ENCODE measurements at places on chromosomes 7 and 10. TPM values are rescaled to one million over a fixed set of nuclear protein-coding genes. Genes with fewer than 3 reads are reported as not detected.

Gene EEPD1
- total RNA-seq: 0.93 TPM

DNA sequence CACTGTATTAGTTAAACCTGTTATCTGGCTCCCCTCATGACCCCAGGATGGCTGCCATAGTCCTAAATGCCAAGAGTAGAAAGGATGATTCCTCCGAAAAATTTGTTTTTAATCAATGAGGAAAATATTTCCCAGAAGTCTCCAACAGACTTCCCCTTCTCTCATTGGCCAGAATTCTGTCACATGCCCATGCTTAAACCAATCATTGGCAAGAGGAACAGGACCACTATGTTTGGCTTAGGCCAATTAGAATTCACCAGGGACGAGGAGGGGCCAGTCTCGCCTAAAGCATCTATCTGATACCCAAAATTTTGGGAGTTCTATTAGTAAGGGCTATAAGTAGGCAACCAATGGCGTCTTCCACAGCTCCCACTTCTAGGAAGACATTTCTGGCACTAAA is 71.2 kb upstream of the IL6 start:
- no peak for DNase-seq

- peak; percentile 42 for DNase-seq
Observed at GRCh38 chr7:140003913-140004382, 58.8 kb downstream of the PARP12 start.

Gene ZPBP
- not detected for total RNA-seq

- no peak for DNase-seq
Observed at GRCh38 chr10:75395932-75396630, 5.5 kb downstream of the ZNF503 start.

DNA sequence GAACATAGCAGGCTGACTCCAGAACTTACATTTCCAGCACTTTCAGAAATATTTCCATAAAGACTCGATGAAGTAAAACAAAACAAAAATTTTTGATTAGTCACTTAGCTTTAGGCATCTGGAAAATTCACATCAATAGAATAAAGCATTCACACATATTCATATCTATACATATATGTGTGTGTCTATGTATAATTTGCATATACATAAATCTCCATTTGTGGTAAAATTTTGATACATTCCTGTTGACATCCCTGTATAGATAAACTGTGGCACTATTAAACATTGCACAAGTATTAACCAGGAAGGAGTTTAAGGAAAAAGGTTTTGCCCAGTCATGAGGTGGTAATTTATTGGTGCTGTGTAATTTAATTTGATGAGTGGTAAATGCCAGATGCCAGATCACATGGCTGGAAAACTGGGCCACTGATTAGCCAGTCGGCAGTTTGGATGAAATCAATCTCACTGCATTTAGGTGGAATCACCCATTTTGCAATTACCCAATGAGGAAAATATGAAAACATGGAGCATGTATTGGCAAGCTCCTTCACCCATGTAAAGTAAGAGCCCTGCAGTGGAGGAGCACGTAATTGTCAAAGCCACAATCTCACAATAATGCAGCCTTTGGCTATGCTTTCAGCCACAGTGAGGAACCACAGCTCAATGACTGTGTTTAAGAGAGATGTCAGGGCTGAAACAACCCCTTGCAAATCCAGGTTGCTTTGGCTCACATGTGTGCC is 294.6 kb downstream of the RNLS start:
- no peak for DNase-seq

Gene SLC26A5
- not detected for total RNA-seq

Gene BAMBI
- total RNA-seq: 3.8 TPM

Measured in SJCRH30 (cell line).